ENCODE measurements at places on chromosomes 7 and 10.

DNA sequence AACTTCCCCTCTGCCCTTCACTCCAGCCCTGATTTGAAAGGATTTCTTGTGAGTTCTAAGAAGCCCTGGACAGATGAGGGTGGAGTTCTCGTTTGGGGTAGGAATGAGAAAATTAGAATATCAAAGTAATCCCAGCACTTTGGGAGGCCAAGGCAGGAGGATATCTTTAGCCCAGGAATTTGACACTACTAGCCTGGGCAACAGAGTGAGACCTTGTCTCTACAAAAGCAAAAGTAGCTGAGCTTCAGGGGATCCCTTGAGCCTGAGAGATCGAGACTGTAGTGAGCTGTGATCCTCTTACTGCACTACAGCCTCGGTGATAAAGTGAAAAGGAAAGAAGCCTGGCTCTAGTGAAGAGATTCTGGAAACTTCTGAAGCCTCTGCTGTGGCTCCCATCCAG is 76.2 kb downstream of the TET1 start:
- DNase-seq = no peak

GRCh38 chr10:33579996-33580395 is 245.5 kb upstream of the NRP1 start:
- no peak for DNase-seq

- DNase-seq = no peak
Measured at GRCh38 chr7:84294847-84295455, 100.4 kb upstream of the SEMA3A start.

GRCh38 chr10:7301006-7301778 is 109.6 kb downstream of the SFMBT2 start:
- no peak for DNase-seq

- DNase-seq = no peak
Measured at GRCh38 chr7:39357648-39358047, 208.6 kb upstream of the YAE1 start.

DNA sequence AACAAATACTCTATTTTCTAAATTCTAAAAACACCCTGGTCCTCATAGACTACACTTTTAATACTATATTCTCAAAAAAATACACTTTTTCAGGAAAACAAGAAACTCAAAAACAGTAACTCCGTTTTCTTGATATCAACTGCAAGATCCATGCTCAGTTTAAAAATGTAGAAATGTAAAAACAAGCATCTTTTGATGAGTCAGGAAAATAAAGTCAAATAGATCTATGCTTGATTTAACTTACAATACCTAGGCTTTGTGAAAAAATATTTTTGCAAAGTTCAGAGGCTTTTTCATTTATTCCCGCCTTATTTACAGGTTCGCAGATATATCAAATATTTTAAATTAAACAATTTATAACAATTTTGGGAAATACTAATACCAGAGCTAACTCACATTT is 33.6 kb downstream of the POT1 start:
- no peak for DNase-seq

All from NCI-H446 treated with DMSO at 0.1 percent for 48 hours (cell line).